ENCODE measurements at places on chromosomes 12 and 14.
A peak's percentile ranks its signal among the peaks of the same experiment; 100 is the strongest.

DNA sequence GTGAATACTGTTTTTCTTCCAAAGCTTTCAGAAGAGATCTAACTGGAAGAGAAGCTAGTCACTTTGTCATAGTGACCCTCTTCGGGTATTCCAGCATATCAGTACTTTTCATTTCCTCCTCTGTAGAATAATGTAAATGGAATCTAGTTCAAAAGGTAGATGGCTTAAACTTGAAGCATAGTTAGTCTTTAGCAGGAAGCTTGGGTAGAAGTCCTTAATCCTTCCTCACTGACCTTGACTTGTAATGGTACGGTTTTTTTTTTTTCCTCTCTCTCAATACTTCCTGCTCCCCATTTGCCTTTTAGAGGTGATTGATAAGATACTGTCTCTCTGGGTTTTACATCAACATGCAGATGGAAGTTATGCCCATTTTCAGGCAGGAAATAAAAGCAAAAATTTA is 1.7 kb downstream of the FBXO34 start:
- DNase-seq = no peak

DNA sequence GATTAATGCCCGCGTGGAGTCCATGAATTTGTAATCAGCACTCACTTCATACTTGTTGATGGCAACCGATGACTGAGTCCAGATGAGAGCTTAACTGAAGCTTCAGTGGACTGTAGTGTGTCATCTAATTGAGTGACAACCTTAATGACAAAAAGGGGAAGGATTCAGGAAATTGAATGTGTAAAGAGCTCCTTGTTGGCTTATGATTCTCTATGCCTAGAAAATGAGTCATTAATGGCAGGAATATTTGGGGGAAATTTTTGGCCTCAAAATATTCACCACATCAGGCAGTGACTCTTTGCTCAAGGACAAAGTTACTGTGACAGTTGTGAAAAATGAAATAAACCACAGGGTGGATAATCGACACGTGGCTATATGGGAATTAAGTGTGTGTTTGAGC is 55.3 kb upstream of the STON2 start:
- DNase-seq = no peak

- DNase-seq = peak; percentile 70
Observed at GRCh38 chr14:68688872-68689371, 103.9 kb downstream of the ZFP36L1 start.

DNA sequence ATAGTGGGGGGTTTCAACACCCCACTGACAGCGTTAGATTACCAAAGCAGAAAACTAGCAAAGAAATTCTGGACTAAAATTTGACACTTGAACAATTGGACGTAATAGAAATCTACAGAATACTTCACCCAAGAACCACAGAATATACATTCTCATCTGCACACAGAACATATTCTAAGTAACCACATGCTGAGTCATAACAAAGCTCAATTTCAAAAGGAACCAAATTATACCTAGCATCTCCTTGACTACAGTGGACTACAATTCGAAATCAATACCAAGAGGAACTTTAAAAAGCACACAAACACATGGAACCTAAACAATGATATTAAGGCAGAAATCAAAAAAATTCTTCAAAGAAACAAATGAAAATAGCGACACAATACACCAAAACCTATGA is 871.6 kb upstream of the MDGA2 start:
- DNase-seq = no peak

DNA sequence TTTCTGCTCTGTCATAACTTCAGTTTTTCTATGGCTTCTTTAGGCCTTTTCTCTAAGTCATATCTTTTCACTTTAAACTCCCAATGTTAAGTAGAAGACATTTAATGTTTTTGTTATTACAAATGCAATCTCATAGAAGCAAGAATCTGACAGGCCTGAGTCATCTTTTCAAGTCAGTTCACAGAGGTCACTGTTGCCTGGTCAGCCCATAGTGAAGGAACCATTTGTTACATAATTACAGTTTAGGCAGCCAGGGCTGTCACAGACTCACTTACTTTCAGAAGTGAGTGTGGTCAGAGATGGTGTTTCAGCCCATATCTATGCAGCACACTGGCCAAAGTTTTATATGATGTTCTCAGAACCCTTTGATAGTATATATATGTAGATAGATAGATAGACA is 46.5 kb downstream of the CCER1 start:
- no peak for DNase-seq

GRCh38 chr12:26760657-26761293 is 72.2 kb downstream of the ITPR2 start:
- no peak for DNase-seq

GRCh38 chr12:18496156-18496555 is 234.8 kb downstream of the PIK3C2G start:
- DNase-seq = no peak

- no peak for DNase-seq
Observed at GRCh38 chr14:39459795-39460478, 27.7 kb upstream of the FBXO33 start.
